Stimulated activated CD8-positive, alpha-beta memory T cell treated with anti-CD3 and anti-CD28 coated beads, Interleukin-7, amount 100 ng/mL, for 1 hour (primary cell): ENCODE measurements at places on chromosomes 16 and 17.

DNA sequence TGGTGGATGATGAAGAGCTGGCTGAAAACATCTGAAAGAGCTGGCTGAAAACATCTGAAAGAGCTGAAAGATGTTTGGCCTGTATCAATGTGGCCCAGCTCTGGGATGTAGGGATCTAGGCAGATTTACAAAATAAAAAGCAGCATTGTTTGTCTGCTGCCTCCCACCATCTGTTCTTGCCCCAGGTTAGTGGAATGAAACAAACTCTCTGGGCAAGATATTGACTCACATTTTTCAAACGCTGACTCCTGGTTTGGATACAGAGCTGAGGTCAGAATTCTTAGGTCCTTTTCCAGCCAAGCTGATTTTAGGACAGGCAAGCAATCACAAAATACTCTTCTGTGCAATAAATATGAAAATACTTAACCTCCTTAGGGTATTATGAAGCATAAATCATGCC, 139.0 kb downstream of the STX8 start:
- DNase-seq, result no peak

DNA sequence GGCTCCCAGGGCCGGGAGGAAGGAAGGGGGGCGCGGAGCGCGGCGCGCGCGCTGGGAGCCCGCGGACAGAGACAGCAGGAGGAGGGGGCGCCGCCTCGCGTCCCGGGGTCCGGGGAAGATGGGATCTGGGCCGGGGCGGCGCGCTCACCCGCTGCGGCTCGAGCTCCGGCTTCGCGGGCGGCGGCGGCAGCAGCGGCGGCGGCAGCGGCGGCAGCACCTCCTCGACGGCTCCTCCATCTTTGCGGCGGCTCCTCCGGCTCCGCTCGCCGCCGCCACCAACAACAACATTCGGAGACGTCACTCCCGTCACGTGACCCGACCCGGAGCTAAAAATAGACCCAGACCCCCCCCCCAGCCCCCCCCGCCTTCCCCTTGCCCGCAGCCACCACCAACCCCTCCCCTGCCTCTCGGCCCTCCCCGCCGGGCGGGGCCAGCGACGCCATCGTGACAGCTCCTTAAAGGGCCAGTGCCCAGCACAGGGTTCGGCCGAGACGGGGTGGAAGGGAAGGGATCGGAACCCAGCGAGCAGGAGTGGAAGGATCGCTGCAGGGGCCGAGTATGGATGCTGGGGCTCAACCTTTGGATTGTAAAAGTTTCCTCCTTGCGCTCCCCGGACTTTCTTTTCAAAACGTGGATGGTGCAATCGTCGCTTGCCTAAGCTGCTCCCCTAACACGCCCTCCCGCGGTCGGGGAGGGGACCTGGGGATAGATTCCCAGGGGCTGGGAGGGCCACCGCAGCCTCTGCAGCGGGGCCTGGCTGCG, at the start of gene HDAC5:
Gene HDAC5, minus strand, starts transcription at position 286 of the 762 bp plus-strand sequence. CDS start 6,126 bp downstream, outside the sequence.
- DNase-seq, result peak; percentile 89

GRCh38 chr17:41527063-41528023, 765 bp downstream of the KRT19 start:
- DNase-seq, result no peak

- no peak for DNase-seq
These were observed 44.1 kb upstream of the STH start for GRCh38 chr17:45954914-45955313.

DNA sequence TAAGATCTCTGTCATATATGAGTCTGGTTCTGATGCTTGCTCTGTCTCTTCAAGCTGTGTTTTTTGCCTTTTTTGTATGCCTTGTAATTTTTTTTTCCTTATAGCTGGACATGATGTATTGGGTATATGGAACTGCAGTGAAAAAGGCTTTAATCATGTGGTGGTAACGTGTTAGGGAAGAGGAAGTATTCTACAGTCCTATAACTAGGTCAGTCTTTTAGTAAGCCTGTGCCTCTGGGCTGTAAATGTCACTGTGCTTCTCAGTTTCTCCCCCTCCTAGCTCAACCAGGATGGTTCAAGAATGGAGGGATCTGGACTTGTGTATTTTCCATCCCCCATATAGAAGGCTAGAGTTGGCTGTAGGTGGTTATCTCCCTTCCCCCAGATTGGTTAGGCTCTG, 202.3 kb upstream of the AXIN2 start:
- no peak for DNase-seq

DNA sequence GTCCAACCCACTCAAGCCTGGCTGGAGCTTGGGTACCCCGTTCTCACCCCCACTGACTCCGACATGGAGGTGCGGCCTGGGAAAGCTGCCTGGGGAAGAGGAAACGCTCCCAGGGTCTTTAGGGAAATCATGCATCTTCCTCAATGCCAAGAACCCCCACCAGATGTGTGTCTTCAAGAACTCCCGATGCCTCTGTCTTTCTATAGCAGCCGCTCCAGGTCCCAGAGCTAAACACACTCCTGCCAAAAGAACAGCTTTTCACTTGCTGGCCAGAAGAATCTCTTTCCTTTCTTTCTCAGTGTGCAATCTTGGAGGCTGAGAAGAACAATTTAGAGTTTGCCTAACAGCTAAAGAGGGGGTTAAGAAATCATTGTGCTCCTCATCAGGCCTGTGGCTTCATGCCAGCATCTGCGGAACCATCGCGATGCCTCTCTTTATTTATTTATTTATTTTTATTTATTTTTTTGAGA, 41.1 kb upstream of the MTSS2 start:
- DNase-seq, result no peak
